GM10248 (cell line): ENCODE measurements at places on chromosomes 7 and 10.

DNA sequence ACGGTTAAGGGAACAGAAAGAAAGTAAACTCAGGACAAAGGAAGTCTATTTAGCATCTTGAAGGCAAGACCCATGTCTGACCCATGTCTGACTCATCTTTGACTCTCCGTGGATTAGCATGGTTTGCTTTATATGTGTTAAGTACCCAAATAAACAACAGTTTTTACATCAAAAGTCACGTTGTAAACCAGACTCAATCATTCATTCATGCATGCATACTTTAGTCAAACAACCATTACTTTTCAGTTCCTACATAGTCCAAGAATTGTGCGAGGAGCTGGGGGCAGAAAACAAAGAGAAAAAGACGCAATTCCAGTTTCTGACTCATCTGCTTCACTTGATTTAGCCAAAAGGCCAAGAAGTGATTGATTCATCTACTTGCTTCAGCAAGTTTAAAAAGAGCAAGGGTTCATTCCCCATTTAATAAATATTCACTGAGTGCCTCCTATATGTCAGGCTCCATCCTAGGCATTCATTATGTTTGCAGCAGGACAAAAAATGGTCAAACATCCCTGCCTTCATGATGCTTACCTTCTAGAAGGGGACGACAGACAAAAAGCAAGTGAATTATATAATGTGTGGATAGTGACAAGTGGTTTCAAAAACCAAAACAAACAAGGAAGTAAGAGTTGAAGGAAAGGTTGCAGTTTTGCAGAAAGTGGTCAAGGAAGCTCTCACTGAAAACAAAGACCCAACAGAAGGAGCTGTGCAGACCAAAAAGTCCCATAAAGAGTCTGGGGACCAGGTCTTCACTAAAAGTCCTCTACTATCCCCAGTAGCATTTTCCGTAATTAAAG, 116.2 kb downstream of the FAM107B start:
- DNase-seq: peak; percentile 27

- DNase-seq: no peak
Measured at GRCh38 chr7:131527456-131527855, 29.0 kb downstream of the PODXL start.

DNA sequence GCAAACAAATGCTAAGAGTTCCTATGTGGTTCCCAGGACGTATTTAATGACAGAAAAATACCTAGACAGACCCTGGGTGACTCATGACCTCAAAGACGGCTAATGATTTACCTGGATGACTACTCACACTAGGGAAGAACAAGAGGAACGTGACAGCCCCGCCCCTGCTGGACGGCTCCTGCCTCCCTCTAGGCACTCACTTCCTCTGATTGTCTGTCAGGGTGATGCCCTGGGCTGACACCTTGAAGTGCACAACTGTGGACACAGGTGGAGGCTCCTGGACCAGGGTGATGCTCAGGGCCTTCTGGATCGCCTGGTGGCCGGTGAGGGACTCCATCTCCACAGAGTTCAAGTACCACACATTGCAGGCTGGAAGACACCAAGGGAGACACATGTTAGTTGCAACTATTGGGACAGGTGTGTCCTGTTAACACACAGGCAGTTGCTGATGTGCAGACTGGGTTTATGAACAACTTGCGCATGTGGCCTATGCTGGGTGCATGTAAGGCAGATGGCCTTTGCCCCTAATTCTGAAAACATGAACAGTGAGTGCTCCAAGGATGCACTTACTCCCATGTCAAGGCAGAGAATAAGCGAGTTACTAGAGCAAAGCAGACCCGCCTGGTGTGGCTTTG, 298.3 kb downstream of the TNS3 start:
- no peak for DNase-seq

GRCh38 chr10:43282881-43283280, 16.0 kb upstream of the RASGEF1A start:
- no peak for DNase-seq
